ENCODE measurements at places on chromosomes 11 and 22.

DNA sequence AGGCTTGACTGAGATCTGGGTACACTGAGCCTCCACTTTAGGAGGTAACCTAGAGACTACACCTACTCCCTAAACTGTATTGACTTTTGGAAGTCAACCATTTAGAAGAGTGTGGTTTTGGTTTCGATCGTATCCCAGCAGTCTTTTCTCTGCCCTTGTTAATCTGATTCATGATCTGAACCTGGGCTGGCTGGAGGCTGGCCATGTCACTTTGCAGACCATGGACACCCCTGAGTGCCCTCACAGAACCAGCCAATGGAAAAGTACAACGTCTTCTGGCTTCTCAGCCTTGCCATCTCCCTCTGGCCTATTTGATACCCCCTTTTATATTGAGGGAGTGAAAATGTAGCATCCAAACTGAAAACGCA, 10.8 kb downstream of the EHF start:
- no peak for DNase-seq

GRCh38 chr11:27553186-27553585, 46.6 kb upstream of the LIN7C start:
- no peak for DNase-seq

DNA sequence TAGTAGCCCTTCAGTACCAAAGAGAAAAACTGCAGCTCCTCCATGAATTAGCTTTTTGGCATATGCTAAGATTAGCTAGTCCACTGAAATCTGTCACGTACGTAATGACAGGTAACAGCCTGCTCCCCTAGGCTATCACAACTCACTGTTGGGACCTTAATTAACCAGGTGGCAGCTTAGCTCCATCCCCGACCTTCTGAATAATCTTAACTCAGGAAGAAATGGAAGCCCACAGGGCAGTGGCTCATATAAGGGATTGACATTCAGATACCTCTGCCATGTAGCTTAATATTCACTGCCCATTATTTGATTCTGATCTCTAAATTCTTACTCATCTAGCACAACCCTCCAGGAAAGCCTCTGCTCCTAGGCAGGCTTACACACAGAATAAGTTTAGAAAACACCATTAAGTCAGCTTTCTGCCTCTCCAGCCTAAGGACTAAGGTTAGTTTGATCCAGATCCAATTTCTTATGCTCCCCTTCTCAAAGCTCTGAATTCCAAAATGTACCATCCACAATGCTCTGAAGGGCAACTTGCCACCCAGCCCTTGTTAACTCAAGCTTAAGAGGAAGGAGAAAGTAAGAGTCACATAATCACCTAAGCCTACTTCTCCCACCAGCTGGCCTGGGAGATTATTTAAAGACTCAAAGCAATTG, 5.0 kb downstream of the HSPA8 start:
- no peak for DNase-seq

GRCh38 chr22:22538226-22538989, 18.3 kb upstream of the ZNF280A start:
- no peak for DNase-seq

- no peak for DNase-seq
Observed at GRCh38 chr11:67675058-67675747, 780 bp upstream of the ALDH3B2 start.

DNA sequence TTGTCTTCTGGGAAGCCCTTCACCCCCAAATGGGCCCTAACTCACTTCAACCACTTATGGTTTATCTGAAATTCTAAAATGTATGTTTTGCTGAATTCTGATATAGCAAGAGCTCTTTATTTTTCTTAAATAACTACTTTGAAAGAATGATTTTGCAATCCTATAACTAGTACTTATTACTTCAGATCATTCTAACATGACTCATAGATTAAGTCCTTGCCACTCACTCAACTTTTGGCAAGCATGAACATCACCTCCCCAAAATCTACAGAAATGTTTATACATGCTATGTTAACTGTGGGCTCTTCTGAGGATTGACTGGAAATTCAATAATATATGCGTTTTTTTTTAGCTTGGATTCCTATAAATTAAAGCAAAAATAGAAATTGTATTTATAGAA, 367.4 kb upstream of the FAT3 start:
- no peak for DNase-seq

DNA sequence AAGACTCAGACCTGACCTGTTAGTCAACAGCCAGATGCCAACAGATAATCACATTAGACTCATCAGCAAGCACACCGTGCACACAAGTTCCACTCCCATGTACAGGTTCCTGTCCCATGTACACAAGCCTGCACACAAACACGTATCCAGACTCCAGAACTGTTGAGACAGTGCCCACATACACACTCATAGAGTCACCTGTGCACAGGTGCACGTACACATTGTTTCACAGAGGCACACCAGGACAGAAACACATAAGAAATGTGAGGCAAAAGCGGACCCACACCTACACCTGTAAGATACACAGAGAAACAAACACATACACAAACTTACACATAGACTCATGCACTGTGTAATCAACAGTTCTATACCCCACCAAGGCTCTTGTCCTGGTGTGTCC, 2.7 kb upstream of the ZNF74 start:
- no peak for DNase-seq

Measured in heart right ventricle (tissue), 16 donors.